Left ventricle myocardium inferior (tissue), 1 donor: ENCODE measurements at places on chromosomes 7 and 10. TPM values are rescaled to one million over a fixed set of nuclear protein-coding genes. Genes with fewer than 3 reads are reported as not detected.

The IFIT3 gene
- total RNA-seq, result 6.9 TPM

The DGKI gene
- 1.3 TPM for total RNA-seq

The RHOBTB1 gene
- 16.6 TPM for total RNA-seq

The CFTR gene
- total RNA-seq, result 0.11 TPM

DNA sequence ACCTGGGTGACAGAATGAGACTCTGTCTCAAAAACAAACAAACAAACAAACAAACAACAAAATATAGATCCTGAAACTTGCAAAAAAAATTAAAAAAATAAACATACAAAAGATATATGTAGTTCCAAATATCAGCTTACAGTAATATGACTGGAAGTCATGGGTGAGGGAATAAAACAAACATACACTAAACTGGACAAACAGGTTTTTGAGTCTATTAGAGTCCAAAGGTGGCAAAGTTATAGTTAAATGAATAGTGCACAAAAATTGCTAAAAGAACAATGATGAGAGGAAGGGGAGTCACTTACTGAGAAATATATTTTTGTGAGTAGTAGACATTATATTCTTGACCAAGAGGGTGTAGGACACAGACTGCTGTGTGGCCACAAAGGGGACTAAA, 16.7 kb upstream of the RSBN1L start:
- DNase-seq, result no peak

DNA sequence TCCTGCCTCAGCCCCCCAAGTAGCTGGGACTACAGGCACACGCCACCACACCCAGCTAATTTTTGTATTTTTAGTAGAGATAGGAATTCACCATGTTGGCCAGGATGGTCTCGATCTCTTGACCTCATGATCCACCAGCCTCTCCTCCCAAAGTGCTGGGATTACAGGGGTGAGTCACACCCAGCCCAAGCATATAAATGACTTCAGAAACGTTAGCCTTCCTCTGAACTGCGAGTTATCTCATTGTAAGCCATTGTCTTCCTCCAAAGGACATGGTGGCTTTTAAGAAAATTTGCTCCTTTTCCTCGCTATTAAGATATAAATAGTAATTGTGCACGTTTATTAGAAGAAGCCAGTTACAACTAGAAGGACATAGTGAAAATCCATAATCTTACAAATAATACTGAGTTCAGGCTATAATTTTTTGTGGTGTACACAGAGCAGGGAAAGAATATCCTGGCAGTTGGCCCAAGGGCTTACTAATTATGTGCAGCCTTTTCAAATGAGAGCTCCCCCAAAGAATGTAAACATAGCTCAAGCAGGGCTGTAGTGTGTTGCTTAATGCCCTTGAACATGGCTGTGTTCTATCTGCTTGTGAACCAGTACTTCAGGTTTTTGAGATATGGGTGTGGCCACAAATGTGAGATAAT, 495.8 kb downstream of the PARD3 start:
- DNase-seq, result no peak

DNA sequence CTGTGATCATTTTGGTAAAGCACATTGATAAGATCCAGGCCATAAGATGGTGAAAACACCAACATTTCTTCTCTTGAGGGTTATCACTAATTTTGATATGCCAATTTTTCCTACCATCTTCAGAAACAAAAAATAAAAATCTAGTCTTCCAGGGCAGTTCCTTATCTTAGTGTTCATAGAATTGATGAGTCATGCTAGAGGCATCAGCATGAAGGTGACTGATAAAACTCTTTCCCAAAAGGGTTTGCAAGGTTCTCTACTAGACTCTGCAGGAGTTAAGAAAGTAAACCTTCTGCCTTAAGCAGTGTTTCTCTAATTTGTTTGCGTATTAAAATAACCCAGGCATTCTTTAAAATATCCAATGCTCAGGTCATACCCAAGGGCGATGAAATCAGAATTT, 483.1 kb upstream of the CNTNAP2 start:
- no peak for DNase-seq

DNA sequence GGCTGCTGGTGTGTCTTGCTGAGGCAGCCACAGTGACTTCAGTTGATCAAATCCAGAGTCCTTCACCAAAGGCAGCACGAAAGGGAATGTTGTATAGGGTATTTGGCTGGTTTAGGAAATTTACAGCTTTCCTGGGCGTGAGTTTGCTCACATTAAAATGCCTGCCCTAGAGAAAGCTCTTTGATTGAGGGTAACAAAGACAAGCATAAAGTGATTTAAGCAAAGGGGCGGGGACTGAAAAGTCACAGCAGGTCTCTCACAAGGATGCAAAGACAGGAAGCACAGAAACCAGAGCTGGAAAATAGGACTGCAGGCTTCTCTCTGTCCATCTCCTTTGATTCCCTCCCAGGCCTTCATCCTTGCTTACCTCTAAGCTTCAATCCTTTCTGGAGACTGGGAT, 139.2 kb downstream of the ELMO1 start:
- no peak for DNase-seq

DNA sequence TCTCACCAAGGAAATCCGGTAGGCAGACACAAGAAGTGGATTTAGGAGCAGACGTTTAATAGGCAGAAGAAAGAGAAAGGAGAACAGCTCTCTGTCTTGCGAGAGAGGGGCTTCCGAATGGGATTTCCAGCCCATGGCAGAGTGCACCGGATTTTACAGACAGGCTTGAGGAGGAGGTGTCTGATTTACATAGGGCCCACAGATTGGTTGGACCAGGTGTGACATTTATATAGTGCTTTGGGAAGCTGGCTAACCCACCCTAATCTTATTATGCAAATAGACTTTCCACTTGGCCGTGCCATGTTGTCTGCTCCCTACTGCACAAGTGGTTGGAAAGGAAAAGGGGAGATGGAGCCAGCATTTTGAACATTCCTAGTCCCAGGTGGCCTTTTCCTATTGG, 57.8 kb downstream of the ANKMY2 start:
- DNase-seq, result no peak

DNA sequence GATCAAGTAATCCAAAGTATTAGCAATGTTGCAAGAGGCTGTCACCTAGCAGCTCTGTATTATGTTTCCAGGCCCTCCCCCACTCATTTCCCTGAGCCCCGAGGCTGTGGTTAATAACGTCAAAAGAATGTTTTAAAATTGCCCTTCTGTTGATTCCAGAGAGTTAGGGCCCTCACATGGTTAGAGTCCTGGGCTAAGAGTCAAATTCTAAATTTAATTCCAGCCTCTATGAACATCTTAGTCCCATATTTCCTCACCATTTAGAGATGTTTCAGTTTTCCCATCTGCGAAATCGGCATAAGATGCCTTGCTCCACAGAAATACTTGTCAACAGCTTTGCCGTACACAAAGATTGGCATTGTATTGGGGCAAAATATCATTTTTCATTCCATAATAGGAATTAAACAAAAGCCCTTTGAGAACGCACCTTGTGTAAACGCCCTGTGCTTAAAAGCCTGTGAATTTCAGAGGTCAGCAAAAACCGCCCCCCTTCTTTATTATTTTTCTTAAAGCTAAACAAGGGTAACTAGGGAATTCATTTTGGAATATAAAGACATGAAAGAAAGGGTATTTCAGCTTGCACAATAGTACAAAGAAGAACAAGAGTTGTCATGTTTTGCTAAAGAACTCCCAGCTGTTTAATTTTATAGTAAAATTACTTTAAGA, 135.8 kb downstream of the ARID5B start:
- DNase-seq, result no peak

DNA sequence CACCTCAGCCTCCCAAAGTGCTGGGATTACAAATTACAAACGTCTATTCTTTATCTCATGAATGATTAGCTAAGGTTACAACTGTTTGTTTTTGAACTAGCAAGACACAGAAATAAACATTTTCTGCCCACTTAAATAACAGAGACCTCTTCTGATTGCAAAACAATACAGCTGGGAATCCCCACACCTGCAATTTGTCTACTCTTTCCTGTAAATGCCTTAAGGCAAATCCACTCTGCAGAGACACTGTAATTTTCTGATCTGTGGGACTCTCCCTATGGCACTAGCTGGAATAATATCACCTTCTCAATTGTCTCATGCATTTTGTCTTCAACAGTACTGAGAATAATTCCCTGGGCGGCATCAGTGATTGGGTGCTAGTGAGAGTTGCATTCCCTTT, 149.3 kb upstream of the FAM3C start:
- DNase-seq, result no peak

DNA sequence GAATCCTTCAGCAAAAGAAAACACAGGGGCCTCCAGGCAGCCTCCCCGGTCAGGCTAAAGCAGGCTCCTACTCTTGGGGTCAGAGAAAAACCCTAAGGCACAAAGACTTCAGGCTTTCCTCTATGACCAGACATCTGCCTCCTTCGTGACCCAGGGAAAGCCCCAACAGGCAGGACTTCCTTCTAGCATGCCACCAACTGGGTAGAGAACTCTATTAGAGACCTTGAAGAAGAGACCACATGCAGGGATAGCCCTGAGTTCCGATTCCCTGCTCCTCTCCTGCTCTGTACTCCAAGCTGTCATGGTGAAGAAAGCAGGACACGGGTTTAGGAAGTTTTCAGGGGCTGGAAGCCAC, 1.3 kb downstream of the TRPV6 start:
- DNase-seq, result no peak

GRCh38 chr7:93509303-93509702, 65.2 kb downstream of the CALCR start:
- no peak for DNase-seq

DNA sequence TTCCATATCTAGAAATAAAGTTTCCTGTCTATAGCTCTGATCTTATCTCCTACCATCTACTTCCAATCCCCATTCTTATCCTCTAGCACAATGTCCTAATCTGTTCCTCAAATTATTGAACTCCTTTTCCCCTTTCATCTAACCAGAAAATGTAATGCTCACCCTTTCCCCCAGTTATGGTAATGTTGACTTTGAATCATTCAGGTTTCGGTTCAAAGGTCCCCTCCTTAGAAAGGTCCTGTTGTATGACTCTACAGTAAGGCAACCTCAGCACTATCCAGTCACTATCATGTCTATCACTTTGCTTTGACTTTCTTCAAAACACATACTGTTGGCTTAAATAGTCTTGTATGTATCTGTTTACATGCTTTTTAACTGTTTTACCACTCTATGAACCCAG, 264.2 kb upstream of the PCDH15 start:
- no peak for DNase-seq

DNA sequence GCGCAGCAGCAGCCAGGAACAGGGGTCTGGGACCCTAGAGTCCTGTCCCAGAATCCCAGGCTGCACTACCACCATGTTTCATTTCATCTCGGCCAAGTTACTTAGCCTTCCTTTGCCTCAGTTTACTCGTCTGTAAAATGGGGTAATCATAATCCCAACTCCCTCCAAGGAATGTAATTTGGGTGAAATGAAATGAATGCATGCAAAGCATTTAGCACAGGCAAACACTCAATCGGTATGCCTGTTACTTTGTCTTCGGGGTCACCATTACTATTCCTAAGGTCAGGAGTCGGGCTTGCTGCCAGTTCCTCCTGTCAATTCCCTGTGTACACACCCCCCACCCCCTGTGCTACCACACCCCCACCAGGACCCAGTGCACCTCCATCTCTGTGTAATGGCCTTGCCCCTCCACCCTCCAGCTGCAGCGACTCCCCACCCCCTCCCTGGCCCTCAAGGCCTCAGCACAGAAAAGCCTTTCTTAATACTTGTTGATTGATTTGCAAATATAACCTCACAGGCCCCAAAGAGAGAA, 1.7 kb downstream of the TNS3 start:
- DNase-seq, result no peak

DNA sequence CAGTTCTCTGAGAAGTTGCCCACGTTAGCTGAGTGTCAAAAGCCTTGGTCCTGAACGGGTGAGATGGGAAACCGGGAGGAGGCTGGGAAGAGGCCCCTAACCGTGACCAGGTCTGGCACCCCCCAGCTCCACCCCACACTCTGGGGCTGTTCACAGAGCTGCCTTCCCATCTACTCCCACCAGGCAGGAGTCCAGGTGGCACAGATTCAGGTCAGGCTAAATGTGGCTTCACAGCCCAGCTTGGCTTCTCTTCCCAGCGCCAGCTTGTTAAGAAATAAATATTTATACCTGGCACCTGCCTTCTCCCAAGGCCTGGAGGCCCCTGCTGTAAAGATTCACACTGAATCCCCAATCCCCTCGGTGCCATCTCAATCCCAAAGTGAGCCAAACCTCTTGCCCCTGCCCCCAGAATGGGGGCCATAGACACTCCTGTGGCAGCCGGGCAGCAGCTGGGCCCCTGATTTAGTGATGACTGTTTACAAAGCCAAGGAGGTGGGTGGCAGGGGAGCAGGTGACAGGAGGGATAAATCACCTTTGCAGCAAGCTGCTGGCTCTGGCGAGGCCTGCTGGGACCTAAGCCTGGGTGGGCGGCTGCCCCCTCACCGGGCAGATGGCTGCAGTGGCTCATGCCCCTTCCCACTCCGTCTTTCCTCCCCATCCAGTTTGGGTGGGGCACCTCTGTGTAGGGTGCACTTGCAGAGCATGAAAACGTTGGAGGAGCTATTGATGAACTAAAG, 72.5 kb downstream of the GOLGA7B start:
- peak; percentile 59 for DNase-seq

GRCh38 chr10:43390759-43391158, 18.2 kb downstream of the HNRNPF start:
- DNase-seq, result no peak

DNA sequence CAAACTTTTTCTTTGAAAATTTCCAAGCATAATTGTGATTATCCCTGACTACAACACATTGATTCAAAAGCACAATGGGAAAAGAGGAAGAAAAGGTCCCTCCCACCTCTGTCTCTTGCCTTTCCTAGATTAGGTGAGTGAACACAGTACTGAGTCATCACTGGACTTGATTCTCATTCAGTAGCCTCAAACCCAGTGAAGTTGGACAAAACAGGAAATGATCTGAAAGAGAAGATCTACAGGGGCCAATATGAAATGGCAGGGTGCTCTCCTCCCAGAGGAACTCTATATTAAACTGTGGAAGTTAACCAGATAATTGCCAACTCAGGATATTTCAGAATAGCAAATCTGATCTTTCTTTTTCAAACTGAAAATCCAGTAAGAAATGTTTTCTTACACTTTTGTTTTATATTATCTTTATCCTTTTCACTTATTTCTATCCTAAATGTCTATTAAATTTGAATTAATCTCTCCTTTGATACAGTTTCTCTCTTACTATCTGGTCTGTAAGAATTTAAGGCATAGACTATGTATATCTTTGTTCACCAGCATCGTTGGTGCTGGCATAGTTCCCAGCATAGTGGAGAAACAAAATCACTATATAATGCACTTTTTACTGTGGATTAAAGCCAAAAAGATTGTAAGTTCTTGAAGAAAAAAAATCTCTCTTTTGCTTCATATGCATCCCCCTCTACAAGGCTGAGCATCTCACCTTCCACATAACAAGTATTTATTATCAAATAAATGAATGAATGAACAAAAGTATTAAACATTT, 41.4 kb upstream of the IKZF1 start:
- DNase-seq, result no peak

DNA sequence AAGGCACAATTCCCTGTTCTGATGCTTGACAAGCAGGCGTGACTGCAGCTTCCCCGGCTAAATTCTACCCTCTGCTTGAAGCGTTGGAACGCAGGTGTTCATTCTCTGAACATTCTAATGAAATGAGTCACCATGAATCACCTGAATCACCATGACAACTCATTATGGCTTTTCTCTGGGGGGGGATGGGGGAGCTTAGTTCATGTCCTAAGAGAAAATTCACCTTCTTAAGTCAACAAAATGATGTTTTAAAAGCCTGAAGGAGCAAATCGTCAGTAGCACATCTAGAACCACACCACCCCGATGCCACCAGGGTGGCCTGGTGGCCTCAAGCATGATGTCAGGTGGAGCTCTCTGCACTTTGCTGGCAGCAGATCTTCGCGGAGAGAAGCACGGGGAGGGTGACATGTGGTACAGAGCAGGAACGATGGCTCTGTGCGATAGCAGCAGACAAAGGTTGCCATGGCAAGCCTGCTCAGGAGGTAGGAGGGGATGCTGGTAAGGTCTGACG, 33.7 kb downstream of the DDC start:
- DNase-seq, result no peak

- DNase-seq, result no peak
These were observed 397.7 kb upstream of the NFE2L3 start for GRCh38 chr7:25754333-25754732.
